ENCODE measurements at places on chromosomes 12 and 14.

GRCh38 chr12:32039917-32040575 is 66.6 kb upstream of the BICD1 start:
- DNase-seq, result no peak

- DNase-seq, result peak; percentile 55
Measured at GRCh38 chr12:31324116-31324844, 1.7 kb downstream of the SINHCAF start.

DNA sequence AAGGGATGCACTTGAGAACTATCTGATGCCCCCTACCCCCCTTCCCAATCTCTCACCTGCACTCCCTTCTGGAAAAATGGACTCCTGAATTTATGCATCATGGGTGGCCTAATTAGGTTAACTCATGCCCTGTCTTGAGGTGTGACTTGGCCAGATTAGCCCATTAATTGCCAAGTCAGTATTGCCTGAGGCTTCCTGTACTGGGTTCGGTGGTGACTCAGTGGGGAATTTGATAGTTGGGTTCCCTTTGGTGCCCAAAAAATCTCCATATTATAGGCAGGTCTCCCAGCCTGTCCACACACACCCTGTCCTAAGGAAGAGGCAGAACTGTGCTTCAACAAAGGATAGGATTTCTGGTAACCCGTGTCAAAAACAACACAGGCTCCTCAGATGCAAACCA is 146.1 kb downstream of the CHST11 start:
- no peak for DNase-seq

GRCh38 chr12:111842556-111843396 is 748 bp downstream of the MAPKAPK5 start:
- peak; percentile 32 for DNase-seq

- no peak for DNase-seq
Measured at GRCh38 chr14:55600784-55601561, 21.0 kb downstream of the KTN1 start.

DNA sequence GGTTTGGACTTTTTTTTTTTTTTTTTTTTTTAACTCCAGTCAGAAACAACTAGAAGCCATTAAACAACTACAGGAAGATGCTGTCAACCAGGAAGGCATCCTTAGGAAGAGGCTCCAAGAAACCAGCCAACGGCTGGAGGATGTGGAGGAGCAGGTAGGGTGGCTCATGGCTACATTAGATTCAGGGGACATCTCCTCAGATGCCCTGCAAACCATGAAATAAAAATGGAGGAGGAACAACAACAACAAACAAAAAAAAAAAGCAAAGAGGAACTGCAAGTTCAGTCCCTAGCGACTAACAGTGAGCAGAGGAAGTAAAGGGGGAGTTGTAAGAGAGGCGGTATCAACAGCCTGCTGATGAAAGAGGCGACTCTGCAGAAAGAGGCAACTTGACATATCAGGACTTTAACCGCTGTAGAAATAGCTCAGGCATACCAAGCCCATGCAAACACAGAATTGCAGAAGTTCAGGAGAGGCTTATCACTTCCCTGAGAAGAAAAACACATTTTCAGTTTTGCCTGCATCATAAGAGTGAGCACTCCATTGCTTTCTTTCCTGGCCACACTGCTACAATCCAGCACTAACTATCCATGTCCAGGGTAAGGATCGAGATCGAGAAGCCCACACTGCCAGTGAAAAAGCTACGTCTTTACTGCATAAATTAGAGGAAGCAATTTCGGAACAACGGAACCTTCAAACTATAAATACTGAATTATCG is 103.5 kb upstream of the BCAT1 start:
- no peak for DNase-seq

- no peak for DNase-seq
Measured at GRCh38 chr12:38883629-38884134, 21.7 kb downstream of the CPNE8 start.

DNA sequence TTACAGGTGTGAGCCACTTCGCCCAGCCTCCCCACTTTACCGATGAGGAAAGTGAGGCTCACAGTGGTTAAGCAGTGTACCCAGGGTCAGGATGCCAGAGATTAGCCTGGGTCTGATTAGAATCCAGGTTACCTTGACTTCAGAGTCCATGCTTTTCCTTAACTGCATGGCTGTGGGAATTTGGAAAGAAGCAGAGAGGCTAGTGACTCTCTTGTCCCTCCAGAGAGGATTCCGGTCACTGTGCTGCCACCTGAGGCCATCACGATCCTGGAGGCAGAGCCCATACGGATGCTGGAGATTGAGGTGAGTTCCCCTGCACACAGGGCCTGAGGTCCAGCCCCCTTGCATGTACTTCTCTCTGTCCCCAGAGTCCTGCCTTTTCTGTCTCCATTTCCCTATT is 4.7 kb downstream of the REC8 start:
- no peak for DNase-seq

- no peak for DNase-seq
Measured at GRCh38 chr14:29166507-29166906, 399.9 kb downstream of the FOXG1 start.

- DNase-seq, result no peak
Measured at GRCh38 chr14:96243785-96244184, 12.2 kb upstream of the BDKRB1 start.

DNA sequence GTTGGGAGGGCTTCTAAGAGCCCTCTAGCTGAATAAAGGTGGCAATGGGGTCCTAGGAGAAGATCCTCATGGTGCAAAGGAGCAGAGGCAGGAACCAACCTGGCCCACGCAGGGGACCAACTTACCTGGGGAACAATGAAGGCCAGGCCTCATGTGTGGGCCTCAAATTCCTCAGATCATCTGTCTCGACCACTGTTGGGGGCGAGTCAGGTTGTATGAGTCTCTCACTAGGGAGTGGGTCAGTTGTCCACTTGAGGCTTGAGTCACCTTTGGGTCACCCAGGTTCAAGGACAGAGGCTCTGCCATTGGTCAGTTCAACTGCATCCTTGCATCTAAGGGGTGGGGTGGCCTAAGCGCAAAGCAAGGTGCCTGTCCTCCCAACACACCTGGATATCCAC is 43.7 kb upstream of the BDKRB2 start:
- DNase-seq, result no peak

GRCh38 chr14:90275458-90275814 is 19.1 kb downstream of the PSMC1 start:
- DNase-seq, result no peak

DNA sequence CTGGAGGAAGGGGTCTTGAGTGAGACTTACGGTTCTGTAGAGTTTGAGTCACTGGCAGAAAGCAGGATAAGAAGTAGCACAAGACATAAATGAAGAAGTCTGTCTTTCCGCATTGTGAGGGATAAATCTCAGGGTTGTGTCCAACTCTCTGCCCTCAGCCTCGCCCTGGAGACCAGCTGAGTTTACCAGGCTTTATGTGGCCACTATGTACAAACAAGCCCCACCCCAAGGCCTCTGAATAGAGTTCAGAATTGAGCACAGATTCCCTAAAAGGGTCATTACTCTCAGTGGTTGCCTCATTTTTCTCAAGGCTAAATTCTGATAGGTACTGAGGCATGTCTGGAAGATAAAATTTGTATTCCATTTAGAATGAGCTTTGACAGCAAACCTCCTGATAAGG is at the start of gene PZP:
TSS of gene PZP (minus strand) at position 167 of the 400 bp plus-strand sequence. CDS start at position 113, 54 bp downstream.
- DNase-seq, result no peak

DNA sequence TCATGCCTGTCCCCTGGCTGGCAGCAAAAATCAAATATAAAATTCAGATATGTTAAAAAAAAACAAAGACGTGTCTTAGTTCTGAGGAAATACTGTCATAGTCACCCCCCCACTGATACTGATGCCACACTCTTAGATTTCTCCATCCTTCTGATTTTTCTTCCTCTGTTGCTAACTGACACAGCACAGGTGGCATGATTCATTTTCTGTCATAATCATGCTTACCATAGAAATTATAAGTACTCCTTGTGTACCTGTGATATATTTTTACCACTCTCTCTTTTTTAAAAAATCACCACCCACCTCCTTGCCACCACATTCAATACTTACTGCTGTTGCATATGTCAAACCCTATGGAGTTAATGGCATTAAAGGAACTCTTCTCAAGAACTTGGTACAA is 209.2 kb downstream of the PPM1H start:
- no peak for DNase-seq

- DNase-seq, result no peak
Measured at GRCh38 chr12:15782667-15783066, 6.5 kb downstream of the EPS8 start.

- peak; percentile 62 for DNase-seq
Measured at GRCh38 chr12:2215709-2216560, 163.1 kb downstream of the CACNA1C start.

- DNase-seq, result no peak
Measured at GRCh38 chr12:49093792-49094159, 825 bp downstream of the DHH start.

GRCh38 chr14:51335531-51335930 is 95.5 kb downstream of the TMX1 start:
- DNase-seq, result no peak

- DNase-seq, result no peak
Measured at GRCh38 chr14:42523666-42524065, 917.0 kb downstream of the LRFN5 start.

GRCh38 chr12:77151030-77151429 is 85.7 kb upstream of the E2F7 start:
- DNase-seq, result no peak

GRCh38 chr12:51023625-51024382 is 2.4 kb downstream of the SLC11A2 start:
- no peak for DNase-seq

DNA sequence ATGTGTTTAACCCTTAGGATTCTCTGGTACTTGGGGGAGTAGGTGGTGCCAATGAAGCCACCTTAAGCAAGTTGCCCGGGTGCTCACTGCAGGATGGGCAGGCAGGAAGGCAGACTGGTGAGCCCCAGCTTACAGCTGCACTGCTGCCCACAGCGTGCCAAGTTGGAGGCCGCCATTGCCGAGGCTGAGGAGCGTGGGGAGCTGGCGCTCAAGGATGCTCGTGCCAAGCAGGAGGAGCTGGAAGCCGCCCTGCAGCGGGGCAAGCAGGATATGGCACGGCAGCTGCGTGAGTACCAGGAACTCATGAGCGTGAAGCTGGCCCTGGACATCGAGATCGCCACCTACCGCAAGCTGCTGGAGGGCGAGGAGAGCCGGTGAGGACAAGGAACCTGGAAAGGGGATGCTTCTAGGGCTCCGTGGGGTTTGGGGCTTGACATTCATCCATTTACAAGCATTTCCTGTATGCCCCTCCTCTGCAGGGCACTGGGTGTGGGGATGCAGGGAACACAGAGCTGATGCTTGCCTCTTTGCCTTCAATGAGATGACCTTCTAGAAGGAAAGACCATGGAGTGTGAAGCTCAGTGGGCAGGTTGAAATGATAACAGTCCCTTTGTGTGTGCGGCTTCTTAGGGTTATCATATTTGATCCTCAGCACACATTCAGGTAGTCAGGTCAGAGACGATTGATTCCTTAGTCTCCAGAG is 12.4 kb downstream of the KRT7 start:
- no peak for DNase-seq

GRCh38 chr14:21385188-21385904 is 1.5 kb upstream of the SUPT16H start:
- no peak for DNase-seq

DNA sequence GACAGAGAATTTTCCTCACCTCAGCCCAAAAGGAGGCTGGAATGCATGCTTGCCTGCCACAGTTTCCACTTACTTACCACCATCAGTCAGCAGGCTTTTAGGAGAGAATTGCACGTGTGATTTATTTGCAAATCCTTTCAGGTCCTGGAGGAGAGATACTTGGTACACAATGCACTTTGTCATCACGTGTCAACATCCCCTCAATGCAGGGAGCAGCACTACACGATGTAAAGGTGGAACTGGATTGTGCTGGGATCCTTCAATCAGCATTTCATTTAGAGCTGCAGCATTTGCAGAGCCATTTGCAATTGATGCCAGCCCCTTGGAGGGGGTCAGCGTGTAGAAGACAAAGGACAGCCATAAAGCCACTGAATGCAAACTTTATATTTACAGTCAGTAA is 218.1 kb downstream of the GLT1D1 start:
- no peak for DNase-seq

GRCh38 chr14:74580275-74580672 is 31.8 kb downstream of the LTBP2 start:
- no peak for DNase-seq

GRCh38 chr12:49279706-49280159 is 14.9 kb downstream of the TUBA1C start:
- DNase-seq, result no peak

DNA sequence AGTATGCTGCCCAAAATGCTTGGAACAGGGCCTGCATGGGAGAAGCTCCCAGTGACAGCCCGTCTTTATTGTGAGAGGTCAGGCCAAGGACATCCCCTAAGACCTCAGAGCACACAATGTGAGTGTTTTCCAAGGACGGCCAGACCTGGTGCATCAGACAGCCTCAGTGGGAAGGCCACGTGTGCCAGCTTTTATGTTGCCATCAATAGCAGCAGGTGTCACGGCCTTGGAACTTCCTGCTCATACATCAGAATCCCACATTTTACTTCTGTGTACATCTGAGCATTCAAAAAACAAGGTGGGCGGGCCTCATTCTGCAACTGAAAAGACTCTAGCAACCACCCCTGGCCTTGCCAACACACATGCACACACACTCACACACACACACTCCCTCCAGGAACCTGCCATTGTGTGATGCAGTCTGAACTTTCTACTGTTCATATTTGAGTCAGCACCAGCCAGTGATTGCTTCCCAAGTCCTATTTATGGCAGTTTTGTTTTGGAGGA is 753.1 kb upstream of the TBX3 start:
- DNase-seq, result no peak

- DNase-seq, result no peak
Measured at GRCh38 chr12:49483619-49484018, 55.2 kb upstream of the KCNH3 start.

DNA sequence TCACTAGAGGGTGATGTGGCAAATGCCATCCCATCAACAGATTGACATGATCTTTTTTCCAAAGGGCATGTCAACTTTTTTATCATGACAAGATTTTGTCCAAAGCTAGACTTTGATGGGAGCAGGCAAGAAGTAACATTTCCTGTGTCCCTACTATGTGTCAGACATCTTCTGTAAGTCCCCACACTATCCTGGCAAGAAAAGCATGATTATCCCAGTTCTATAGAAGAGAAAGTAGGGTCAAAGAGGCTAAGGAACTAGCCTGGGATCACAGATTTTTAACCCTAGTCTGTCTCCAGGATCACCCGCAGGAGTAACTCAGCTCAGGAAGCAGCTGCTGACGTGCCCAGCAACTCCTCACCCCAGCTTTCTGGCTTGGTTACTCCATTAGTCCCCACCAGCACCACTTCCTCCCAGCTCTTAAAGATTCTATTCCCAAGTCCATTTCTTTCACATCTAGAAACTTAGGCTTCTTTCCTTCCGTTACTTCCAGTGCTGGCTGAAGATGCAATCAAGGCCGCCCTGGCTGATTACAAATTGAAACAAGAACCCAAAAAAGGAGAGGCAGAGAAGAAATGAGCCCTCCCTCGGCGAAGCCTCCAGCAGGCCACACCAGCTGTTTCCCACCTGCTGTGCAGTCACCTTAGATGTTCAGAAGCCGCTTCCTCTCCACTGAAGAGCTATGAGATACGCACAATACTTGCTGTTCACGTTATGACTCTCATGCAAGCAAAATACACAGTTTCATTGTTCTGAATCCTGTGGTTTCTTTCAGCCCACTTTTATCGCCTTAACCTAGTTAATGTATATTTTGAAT is 6.2 kb downstream of the ISCU start:
- DNase-seq, result no peak

Data from T1000 (cell line).